ENCODE measurements at places on chromosomes 5 and 9.
A peak's percentile ranks its signal among the peaks of the same experiment; 100 is the strongest.

DNA sequence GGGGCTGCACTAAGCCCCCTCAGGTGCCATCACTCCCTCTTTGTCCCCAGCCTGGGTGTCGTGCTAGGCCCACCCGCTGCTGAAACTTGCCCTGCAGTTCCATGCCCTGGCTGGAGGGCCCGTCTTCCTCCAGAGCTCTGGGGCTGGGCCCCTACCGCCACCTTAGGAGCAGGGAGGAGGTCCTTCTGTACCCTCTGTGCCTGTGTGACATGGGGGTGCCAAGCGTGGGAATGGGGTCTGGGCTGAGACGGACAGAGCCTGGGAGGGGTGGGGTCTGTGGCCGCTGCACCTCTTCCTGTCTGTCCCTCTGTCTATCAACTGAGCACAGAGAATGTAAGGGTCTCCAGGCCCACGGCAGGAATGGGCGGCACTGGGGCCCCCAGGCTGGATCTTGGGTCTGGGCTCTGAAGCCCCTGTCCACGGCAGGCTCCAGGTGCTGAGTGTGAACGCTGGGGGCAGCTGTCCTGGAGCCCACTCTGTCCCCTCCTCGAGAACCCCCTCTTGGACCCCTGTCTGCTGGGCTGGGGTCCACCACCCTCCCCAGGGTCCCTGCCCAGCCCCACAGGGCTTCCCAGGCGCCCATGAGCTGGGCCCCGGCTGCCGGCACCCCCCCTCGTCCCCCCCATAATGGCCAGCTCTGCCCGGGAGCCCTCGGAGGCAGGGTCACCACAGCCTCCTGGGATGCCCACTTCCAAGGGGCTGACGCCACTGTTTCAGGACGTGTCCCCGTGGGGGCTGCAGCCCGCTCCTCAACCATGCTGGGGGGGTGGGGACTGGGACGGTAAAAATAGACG, 15.8 kb upstream of the NRARP start:
- peak; percentile 5 for DNase-seq

- DNase-seq, result no peak
These were observed 368.4 kb downstream of the TLE1 start for GRCh38 chr9:81320909-81321482.

- no peak for DNase-seq
These were observed 3.1 kb downstream of the ANXA1 start for GRCh38 chr9:73154722-73155121.

GRCh38 chr5:143964919-143965318, 153.0 kb downstream of the HMHB1 start:
- DNase-seq, result no peak

DNA sequence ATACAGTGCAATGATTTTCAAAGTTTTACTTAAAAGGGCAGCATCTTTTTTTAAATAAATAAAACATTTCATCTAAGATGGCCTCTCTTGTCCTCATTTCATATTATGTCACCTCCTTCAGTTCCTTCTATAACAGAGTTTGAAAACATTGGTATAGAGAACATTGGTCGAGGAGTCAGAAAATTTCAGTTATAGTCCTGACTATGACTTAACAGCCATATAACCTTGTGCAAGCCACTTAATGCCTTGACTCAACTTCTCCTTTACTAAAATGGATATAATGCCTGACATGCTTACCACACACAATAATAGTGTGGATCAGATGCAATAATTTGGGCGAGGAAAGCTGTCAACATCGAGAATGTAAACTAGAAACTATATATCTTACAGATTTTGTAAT, 22.6 kb downstream of the SSBP2 start:
- DNase-seq, result no peak

DNA sequence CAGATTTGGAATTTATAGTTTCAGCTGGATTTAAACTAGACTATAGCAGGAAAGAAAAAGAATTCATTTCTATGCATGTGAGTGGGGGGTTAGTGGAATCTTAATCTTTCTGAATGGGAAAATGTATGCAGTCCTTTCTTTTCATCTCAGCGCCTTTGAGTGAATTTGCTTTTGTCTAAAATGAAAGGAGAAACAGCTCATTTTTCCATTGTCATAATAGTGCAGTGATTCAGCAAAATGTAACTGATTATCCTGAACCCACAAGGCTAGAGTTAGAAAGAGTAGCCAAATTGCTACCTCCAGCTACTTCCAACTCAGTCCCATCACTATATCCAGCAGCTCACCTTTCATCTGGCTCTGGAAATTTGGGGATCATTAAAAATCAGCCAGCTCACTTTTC, 134.4 kb downstream of the ADAMTSL1 start:
- no peak for DNase-seq

- no peak for DNase-seq
These were observed 8.9 kb upstream of the PKD2L2 start for GRCh38 chr5:137880313-137880712.

GRCh38 chr5:96772111-96772510, 35.6 kb downstream of the ERAP1 start:
- DNase-seq, result no peak

- DNase-seq, result no peak
These were observed 15.0 kb upstream of the HSPB3 start for GRCh38 chr5:54440456-54440893.

DNA sequence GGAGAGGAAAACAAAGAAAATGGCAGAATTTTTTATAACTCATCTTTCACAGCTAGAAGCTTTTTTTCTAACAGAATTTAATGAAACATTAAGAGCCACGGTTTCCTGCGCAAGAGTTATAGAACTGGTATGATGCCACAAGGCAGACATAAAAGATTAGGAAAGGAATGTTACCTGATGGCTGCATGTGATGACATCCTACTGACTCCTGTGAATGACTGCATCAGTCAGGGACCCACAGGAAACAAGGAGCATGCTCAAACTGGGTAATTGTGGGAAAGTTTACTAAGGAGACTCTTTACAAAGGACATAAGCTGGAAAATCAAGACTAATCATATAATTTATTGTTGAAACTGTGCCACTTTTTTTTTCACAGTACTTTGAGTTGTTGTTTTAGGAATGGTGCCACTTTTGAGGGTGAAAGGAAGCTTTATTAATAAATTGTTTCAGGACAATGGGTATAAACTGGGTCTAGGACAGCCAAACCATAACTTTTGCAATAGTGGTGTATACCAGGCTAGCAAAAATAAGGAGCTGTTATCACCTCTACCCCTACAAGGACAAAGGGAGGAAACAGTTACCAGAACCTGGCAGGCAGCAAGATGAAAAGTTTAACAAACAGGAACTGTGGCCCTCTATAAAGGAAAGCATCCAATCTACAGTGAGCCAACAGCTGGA, 5.1 kb upstream of the TSLP start:
- no peak for DNase-seq

GRCh38 chr5:717143-717542, 24.0 kb upstream of the TPPP start:
- DNase-seq, result no peak

GRCh38 chr5:117652958-117653280, 1078.3 kb upstream of the SEMA6A start:
- DNase-seq, result no peak

DNA sequence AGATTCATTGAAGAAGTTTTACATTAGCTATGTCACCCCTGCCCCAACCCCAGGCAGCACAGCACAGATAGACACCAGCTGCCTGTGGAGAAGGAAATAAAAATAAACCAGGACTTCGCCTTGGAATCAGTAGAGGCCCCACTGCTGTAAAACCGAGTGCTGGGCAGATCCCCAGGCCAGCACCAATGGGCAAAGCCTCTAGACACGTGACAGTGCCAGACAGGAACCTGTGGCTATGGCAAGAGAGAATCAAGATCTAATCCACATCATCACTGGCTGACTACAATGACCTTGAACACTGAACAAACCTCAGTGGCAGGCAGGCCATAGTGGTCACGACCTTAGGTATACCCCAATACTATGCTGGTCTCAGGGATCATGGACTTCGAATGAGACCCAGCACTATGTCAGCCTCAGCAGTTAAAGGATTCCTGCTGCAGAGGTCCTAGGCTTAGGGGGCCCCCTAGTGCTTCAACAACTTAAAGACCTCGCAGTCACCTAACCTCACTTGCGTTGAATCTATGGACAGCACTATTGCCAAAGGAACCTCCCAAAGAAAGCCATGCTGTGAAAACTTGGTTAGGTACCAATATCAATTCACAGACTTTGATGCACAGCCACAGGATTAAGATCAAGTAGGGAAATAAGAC, 2118.6 kb upstream of the C9orf72 start:
- DNase-seq, result no peak

DNA sequence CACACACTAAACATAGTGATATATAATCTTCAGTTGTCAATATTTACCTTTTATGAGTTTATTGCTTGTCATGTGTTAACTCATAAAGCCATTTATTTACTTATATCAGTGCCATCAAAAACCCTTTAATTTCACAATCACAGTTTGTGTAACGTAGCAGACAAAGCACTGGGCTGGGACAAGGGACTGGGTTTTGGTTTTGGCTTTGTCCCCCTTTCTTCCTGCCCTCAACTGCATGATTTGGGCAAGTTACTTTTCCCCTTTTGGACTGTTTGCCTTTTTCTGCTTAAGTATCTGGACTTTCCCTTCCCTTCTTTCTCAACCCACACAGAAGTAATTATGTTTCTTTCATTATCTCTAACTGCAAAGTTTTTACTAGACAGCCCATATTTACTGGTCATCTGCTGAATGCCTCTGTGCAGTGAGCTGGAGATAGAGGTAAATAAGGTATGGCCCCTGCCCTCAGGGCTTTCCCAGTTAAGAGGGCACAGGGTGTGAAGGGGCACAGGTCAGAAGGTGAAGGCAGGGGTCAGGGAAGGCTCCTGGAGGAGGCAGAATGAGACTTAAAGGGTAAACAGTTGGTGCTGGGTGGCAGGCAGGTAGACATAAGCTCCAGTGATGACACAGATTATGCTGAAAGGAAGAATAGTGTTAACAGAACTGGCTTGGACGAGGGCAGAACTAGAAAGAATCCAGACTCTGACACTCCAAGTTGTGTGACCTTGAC, 14.8 kb upstream of the NR3C1 start:
- DNase-seq, result no peak

DNA sequence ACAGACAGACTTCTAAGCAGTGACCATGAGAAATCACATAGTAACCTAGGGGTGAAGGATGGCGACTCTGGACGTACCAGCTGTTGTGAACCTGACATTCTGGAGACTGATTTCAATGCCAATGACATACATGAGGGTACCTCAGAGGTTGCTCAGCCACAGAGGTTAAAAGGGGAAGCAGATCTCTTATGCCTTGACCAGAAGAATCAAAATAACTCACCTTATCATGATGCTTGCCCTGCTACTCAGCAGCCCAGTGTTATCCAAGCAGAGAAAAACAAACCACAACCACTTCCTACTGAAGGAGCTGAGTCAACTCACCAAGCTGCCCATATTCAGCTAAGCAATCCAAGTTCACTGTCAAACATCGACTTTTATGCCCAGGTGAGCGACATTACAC, 38.0 kb upstream of the CCDC152 start:
- no peak for DNase-seq

- DNase-seq, result no peak
These were observed 27.4 kb downstream of the OXCT1 start for GRCh38 chr5:41842777-41843176.

- DNase-seq, result no peak
These were observed 146.5 kb downstream of the NXNL2 start for GRCh38 chr9:88681434-88681833.

- no peak for DNase-seq
These were observed 6.5 kb downstream of the UNC5A start for GRCh38 chr5:176816791-176817347.

DNA sequence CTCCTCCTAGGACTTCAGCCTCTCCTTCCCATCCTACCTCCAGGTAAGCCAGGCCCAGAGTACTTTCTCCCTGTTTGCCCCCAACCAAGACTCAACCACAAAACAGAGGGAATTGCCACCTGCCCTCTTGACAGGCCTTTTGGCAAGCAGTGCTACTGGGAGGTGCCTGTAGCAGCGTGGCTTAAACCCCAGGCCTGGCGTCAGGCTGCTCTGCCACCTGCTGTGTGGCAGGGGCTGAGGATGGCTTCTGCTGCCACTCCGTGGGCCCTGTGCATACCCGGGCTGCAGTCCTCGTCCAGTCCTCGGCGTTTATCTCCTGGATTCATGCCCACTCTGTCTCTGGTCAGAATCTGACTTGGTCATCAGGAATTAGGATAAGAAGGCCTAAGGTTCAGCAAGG, 163.1 kb downstream of the PAX5 start:
- no peak for DNase-seq

- peak; percentile 71 for DNase-seq
These were observed 78.6 kb upstream of the MPDZ start for GRCh38 chr9:13358128-13358527.

DNA sequence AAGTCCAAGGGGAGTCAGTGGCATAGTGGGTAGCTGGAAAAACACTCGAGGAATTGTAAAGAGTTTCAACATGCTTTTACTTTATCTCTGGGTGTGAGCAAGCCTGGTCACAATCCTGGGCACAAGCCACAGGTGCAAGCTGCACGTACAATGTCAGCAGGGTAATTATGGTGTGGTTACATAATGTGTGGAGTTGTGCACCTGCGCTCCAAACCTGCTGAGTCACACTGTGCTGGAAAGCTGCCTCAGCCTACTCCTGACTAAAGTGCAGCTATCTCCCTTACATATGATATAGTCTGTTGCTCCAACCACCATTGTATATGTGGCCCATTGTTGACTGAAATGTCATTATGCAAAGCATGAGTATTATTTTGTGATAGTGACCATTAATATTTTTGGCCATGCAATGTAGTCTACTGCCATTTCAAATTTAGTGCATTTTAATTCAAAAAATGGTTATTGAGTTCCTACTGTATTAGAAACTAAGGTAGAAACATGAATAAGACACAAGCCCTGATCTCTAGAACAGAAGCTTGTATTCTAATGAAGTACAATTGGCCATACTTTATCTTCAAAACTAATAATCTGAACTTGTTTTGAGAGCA, 160.9 kb upstream of the SLC30A5 start:
- DNase-seq, result no peak

GRCh38 chr9:136262671-136263178, 17.1 kb upstream of the QSOX2 start:
- no peak for DNase-seq

DNA sequence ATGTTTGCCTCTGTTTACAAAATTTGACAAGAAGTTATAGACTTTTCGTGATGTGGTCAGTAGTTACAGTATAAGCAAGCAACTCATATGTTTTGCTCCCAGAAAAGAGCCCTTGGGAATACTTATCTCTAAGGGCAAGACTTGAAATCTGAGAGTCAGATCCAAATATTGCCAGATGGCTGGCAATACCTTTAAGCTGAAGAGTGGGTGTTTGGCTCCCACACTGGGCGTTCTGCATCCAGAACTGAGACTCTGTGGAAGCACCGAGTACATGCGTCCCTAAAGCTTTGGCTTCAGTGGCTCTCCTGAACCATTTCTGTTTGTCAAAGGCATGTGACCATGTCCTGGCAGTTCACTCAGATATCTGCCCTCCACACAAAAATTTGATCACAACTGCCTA, 194.1 kb downstream of the DCP2 start:
- DNase-seq, result no peak
